ENCODE measurements at places on chromosomes 4 and X. TPM values are rescaled to one million over a fixed set of nuclear protein-coding genes. Genes with fewer than 3 reads are reported as not detected.

DNA sequence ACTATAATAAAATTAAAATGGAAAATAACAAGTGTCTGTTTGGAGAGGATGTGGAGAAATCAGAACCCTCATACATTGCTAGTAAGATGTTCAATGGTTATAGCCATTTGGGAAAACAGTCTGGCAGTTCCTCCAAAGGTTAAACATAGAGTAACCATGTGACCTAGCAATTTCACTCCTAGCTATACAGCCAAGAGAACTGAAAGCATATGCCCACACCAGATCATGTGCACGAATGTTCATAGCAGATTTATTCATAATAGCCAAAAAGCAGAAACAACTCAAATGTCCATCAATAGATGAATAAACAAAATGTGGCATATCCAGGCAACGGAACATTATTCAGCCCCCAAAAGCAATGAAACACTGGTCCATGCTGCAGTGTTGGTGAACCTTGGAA lies 9.4 kb upstream of the CCNQ start:
- no peak for DNase-seq

DNA sequence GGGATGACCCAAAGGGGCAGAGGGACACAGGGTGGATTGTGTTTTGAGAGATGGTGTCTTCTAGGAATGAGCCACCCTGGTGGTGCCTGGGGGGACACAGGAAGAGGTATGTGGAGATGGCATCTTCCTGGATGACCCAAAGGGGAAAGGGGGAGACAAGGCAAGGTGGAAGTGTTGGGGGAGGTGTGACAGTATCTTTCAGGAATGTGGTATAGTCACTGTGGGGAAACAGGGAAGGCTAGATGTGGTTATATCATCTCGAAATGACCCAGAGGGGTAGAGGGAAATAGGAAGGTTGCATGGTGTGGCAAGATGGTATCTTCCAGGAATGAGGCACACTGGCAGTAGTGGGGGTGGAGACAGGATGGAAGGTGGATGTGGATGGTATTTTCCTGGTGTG lies 62.9 kb downstream of the MAOA start:
- DNase-seq: no peak

GABRG1 gene
- not detected for total RNA-seq

GRCh38 chr4:176883108-176883550 lies 90.4 kb upstream of the VEGFC start:
- DNase-seq: no peak

KCNE5 gene
- total RNA-seq: 33.6 TPM

GRCh38 chrX:96538104-96538725 lies 146.4 kb upstream of the DIAPH2 start:
- no peak for DNase-seq
